ENCODE measurements at places on chromosomes 5 and 9.

DNA sequence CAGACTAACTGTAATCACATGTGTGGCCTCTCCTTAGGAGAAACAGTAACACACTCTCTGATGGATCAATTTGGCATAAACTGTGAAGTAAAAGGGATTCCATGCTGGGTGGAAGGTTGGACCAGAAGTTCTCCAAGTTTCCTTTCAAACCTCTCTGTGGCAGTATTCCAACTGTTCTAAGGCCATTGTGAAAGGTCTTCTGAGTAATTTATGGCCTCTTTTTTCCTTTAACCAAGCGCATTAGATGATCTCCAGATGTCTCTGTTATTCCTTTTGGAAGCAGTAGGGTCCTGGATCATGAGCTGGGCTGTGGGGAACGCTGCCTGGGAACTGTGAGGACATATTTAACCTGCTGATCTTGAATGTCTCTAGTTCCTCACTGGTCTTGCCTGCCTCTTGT, 80.6 kb upstream of the IL6ST start:
- H3K4me1 ChIP-seq = peaks cover 4% of the 10 kb centered on the region
- no peak overlapping the region for H3K27ac ChIP-seq
- DNase-seq = peak; percentile 96
- H3K27me3 ChIP-seq = no peaks in the 10 kb centered on the region
- H3K4me3 ChIP-seq = no peak overlapping the region
- no peaks in the 10 kb centered on the region for H3K36me3 ChIP-seq

DNA sequence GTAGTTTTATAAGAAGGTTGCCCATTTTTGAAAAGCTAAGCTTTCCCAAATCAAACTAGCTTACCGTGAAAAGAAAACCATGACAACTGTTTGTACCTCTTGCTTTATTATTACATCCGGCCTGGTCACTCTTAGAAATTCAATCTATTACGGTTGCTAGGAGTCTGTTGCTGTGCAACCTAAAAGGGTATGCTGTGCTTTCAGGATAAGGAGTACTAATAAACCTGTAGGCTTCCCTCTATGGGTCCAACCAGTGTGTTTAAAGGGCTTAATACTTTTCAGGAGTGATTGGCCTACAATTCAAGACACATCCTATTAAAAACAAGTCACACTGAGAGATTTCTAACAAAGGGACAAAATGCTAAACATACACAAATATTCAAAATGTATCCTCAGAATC, 27.1 kb downstream of the RFX3 start:
- H3K4me3 ChIP-seq = no peak overlapping the region
- no peaks in the 10 kb centered on the region for H3K36me3 ChIP-seq
- no peaks in the 10 kb centered on the region for H3K4me1 ChIP-seq
- no peak overlapping the region for H3K27ac ChIP-seq
- peak; percentile 42 for DNase-seq

- H3K27ac ChIP-seq = no peak overlapping the region
- DNase-seq = no peak
- H3K36me3 ChIP-seq = peaks cover 24% of the 10 kb centered on the region
- H3K4me3 ChIP-seq = no peak overlapping the region
- H3K27me3 ChIP-seq = no peaks in the 10 kb centered on the region
- peaks cover 15% of the 10 kb centered on the region for H3K4me1 ChIP-seq
Observed at GRCh38 chr9:134730761-134731496, 89.3 kb downstream of the COL5A1 start.

- no peak for DNase-seq
- peaks cover 12% of the 10 kb centered on the region for H3K4me1 ChIP-seq
- H3K27ac ChIP-seq = no peak overlapping the region
- no peaks in the 10 kb centered on the region for H3K27me3 ChIP-seq
- no peaks in the 10 kb centered on the region for H3K36me3 ChIP-seq
Observed at GRCh38 chr9:77455312-77455927, 192.7 kb downstream of the GNA14 start.

DNA sequence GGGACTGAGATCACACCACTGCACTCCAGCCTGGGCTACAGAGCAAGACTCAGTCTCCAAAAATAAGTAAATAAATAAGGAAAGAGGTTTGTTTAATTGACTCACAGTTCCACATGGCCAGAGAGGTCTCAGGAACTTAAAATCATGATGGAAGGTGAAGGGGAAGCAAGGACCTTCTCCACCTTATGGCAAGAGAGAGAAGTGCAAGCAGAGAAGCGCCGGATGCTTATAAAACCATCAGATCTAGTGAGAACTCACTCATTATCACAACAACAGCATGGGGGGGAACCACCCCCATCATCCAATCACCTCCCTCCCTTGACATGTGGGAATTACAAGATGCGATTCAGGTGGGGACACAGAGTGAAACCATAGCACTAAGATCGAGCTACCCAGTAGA, 22.8 kb upstream of the RGMB start:
- peak; percentile 4 for DNase-seq
- H3K27ac ChIP-seq = no peak overlapping the region
- no peak overlapping the region for H3K4me3 ChIP-seq
- H3K27me3 ChIP-seq = no peaks in the 10 kb centered on the region
- H3K4me1 ChIP-seq = no peaks in the 10 kb centered on the region

DNA sequence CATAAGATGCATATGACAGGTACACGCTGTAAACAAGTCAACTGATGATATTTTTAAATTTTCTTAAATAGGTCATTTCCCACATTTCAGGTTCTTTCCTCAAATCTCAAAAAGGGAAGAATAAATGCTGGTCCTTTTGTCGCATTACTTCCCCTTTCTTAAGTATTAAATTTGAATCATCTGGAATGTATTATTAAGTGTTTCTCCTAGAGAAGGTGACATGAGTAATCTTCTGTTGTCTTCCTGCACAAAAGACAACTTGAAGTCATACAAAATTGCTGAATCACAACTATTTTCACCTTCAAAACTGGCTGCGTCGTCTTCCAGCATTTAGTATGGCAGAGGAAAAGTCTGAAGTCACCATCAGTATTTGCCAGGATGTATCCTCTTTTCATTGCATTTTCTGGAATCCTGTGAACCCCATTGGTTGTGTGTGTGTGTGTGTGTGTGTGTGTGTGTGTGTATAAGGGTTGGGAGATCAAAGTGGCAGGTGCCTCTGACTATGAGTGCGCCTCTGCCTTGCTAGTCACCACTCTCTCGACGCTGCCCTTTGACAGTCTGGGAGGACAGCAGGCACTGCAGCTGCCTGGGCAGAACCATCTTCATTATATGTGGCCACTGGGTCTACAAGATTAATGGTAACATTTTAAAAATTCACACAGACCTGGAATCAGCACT, 86.9 kb downstream of the MVB12B start:
- no peak for DNase-seq
- H3K27me3 ChIP-seq = no peaks in the 10 kb centered on the region
- no peak overlapping the region for H3K27ac ChIP-seq
- peaks cover 5% of the 10 kb centered on the region for H3K36me3 ChIP-seq
- H3K4me1 ChIP-seq = no peaks in the 10 kb centered on the region

DNA sequence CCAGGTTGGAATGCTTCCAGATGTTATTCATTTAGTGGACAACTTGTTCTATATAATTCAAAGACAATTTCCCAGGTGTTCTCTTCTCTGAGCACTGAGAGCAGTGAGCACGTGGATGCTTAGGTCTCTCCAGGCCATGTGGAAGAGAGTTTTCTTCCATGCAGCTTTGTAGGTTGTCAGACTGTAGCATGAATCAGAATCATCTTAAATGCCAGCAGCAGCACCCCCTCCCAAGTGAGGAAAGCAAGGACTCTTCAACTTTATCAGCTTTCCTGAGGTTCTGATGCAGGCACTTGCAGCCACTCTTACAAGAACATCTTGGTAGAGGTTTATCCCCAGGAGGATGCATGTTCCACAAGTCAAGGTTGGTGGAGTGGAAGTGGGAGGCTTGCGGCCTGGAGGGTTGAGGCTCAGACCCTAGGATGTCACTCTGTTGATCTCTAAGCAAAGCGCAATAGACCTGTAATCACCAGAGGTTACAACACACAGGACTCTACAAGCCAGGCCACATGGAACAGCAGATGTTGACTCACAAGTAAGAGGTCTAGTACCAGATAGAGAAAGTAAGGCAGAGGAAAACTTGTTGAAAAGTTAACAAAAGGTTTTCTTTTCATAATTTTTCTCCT, 47.7 kb downstream of the UGCG start:
- DNase-seq = no peak
- H3K27ac ChIP-seq = no peak overlapping the region
- no peaks in the 10 kb centered on the region for H3K36me3 ChIP-seq

- no peak overlapping the region for H3K27ac ChIP-seq
- H3K4me1 ChIP-seq = no peaks in the 10 kb centered on the region
- no peaks in the 10 kb centered on the region for H3K36me3 ChIP-seq
- no peak overlapping the region for H3K4me3 ChIP-seq
- no peak for DNase-seq
Observed at GRCh38 chr5:140049205-140049604, 6.1 kb upstream of the NRG2 start.

- H3K4me3 ChIP-seq = no peak overlapping the region
- peaks cover 11% of the 10 kb centered on the region for H3K4me1 ChIP-seq
- H3K27ac ChIP-seq = no peak overlapping the region
- DNase-seq = no peak
Observed at GRCh38 chr5:88673253-88674105, 209.5 kb downstream of the MEF2C start.

DNA sequence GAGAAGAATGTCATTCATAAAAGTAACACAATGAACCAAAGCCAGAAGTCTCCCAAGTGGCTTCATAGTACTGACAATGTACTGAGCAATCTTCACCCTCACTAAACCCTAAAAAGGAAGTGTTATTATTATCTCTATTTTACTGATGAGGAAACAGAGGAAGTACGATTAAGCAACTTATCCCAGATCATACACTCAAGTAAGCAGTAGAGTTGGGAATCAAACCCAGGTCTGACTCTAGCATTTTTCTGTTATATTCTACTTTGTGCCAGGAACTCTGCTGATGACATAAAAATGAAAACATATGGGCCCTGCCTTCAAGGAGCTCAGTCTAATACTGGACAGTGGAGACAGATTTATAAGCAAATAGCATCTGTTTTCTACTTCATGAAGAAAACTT, 109.2 kb downstream of the RAPGEF6 start:
- H3K27me3 ChIP-seq = no peaks in the 10 kb centered on the region
- DNase-seq = no peak
- no peaks in the 10 kb centered on the region for H3K4me1 ChIP-seq
- no peaks in the 10 kb centered on the region for H3K36me3 ChIP-seq
- no peak overlapping the region for H3K27ac ChIP-seq

- H3K4me1 ChIP-seq = peaks cover 6% of the 10 kb centered on the region
- no peaks in the 10 kb centered on the region for H3K36me3 ChIP-seq
- DNase-seq = no peak
Observed at GRCh38 chr9:112548836-112549595, 62.4 kb downstream of the KIAA1958 start.

DNA sequence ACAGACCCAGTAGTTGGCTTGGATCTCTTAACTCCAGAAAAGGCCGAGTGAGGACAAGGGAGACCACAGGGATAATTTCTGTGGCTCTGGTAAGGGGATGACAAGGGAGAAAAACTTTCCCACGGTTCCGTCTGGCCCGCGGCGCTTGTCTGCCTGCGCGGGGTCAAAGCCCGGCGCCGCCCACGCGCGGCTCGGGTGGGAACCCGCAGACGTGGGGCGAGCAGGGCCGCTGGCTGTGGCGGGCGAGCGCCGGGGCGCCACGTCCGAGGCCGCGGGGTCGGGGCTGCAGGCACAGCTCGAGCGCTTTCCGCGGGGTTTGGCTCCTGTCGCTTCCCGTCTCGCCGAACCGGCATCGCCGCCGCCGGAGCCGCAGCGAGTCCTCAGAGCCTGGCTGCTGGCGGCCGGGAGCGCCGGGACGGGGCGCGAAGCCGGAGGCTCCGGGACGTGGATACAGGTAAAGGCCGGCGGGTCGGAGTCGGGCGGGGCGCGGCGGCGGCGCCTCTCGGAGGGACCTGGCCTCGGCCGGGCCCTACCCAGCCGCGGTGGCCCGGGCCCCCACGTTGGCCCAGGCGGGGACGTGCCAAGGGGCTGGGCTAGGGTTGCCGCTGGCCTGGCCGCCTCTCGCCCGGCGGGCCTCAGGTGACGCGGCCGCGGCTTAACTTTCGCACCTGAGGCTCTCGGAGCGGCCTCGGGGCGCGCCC, at the start of gene RNF180:
TSS of gene RNF180 (plus strand) at position 344 of the 701 bp plus-strand sequence. CDS start 34,965 bp downstream, outside the sequence.
- peak within 1 kb of the TSS; percentile 89 for H3K27ac ChIP-seq
- peak; percentile 77 for DNase-seq
- peaks cover 3% of the 10 kb centered on the region for H3K27me3 ChIP-seq
- H3K4me1 ChIP-seq = peaks cover 6% of the 10 kb centered on the region
- peak within 1 kb of the TSS; percentile 73 for H3K4me3 ChIP-seq

DNA sequence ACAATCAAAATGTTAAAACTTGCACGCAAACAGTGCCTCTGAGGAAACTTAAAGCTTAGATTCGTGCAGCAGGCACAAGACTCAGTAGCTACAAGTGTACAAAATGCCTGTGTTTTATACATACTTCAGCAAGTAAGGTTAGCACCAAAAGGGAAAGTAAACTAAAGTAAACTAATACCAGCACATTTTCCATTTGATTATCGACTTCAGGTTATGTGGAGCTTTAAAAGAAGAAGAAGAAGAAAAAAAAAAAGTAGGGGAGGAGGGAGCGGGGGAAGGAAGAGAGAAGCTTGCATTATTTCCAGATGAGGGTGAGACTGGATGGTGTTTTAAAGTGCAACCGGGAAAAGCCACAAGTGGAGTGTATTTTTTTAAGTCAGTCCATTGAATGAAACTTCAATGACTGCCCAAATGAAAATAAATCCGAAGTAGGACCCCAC, 596 bp upstream of the ADAMTS6 start:
- H3K27me3 ChIP-seq = no peaks in the 10 kb centered on the region
- H3K36me3 ChIP-seq = no peaks in the 10 kb centered on the region
- H3K27ac ChIP-seq = no peak overlapping the region
- H3K4me1 ChIP-seq = no peaks in the 10 kb centered on the region
- DNase-seq = no peak

DNA sequence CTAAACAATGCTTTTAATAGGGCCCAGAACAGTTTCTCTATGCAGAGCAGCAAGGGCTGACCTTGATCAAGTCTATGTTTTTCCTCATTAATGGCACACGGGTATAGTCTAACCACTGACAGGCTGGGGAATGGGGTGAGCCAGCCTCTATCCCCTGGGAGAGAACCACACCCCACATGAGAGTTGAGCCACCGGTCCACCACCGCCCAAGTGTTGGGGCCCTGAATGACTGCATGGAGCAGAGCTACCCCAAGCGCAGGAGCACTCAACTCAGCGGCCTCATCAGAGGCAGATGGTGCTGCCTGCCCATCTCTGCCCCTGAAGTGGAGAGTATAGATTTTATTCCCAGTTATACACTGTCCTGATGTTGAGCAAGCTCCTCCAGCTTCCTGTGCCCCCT, 247.9 kb upstream of the IRX1 start:
- H3K4me1 ChIP-seq = no peaks in the 10 kb centered on the region
- H3K36me3 ChIP-seq = no peaks in the 10 kb centered on the region
- DNase-seq = no peak
- H3K27ac ChIP-seq = no peak overlapping the region
- H3K4me3 ChIP-seq = no peak overlapping the region

GRCh38 chr9:123364241-123364824, 8.3 kb downstream of the CRB2 start:
- peak; percentile 64 for DNase-seq
- peaks cover 5% of the 10 kb centered on the region for H3K4me1 ChIP-seq
- H3K36me3 ChIP-seq = no peaks in the 10 kb centered on the region
- no peak overlapping the region for H3K27ac ChIP-seq
- no peak overlapping the region for H3K4me3 ChIP-seq
- H3K27me3 ChIP-seq = no peaks in the 10 kb centered on the region

GRCh38 chr5:74885170-74885569, 19.0 kb upstream of the FAM169A start:
- no peaks in the 10 kb centered on the region for H3K4me1 ChIP-seq
- no peaks in the 10 kb centered on the region for H3K36me3 ChIP-seq
- DNase-seq = no peak
- no peak overlapping the region for H3K4me3 ChIP-seq
- H3K27me3 ChIP-seq = no peaks in the 10 kb centered on the region

Measured in lung (tissue), 17 donors.